ENCODE measurements at places on chromosomes 7 and 10.

DNA sequence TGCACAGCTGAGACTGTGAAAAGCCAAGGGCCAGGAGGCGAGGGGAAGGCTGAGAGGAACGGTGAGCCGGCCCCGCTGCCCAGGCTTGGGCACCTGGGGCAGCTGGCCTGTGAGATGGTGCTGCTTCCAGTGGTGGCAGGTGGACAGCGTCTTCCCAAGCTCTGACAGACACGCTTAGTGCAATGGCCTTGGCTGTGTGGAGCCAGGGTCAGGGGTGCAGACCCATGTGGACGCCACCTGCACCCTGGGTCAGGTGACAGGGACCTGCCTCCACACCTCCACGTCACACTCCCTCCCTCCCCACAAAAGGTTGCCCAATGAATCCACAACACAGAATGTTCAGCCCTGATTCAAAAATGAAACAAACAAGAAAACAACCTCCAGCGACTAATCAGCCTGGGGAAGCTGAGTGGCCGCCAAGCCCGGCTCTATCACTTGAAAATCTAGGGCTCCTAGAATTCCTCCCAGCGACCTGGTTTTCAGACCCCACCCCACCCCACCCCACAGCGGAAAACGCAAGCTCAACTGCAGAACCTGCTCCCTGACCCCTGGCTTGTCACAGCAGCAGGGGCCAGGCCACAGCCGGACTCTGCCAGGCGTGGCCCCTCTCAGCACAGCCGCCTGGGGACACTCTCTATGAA is 54.3 kb downstream of the PRKAG2 start:
- no peak for DNase-seq

GRCh38 chr10:32295027-32295426 is 51.9 kb downstream of the EPC1 start:
- no peak for DNase-seq

DNA sequence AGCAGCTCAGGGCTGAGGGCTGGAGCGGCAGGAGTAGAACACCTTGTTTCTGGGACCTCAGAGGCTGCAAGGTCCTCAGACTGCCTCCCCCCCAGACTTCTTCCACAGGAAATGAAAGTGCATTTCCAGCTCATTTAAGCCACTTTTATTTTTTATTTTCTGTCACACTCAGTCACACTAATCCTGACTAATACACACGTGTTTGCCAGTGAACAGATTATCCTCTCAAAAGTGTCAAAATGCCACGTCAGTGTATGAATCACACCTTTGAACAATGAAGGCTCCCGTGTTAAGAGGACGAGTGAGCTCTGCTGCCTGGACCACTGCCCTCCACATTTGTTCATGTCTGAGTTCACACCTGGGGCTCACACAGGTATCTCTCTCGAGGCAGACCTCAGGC is 488.5 kb downstream of the DNAJB6 start:
- no peak for DNase-seq

DNA sequence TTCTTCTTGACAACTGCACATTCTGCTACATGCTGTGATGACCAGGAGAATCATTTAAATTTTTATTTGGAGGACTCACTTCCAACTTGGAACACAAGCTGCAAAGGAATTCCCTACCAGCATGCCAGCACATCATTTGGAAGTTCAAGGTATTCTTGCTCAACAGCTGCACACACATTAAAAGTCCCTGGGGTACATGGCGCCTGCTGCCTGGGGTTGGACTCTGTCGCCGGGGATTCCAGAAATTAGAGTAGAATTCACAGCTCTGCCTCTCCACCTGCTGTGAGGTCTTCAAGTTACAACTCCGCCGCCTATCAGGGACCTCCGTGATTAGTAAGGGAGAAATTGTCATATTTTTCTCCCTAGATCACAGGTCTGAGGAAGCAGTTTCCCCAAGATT is 1.1 kb downstream of the ZNF32 start:
- no peak for DNase-seq

GRCh38 chr10:3139216-3139910 is 33.2 kb downstream of the PITRM1 start:
- DNase-seq = no peak

DNA sequence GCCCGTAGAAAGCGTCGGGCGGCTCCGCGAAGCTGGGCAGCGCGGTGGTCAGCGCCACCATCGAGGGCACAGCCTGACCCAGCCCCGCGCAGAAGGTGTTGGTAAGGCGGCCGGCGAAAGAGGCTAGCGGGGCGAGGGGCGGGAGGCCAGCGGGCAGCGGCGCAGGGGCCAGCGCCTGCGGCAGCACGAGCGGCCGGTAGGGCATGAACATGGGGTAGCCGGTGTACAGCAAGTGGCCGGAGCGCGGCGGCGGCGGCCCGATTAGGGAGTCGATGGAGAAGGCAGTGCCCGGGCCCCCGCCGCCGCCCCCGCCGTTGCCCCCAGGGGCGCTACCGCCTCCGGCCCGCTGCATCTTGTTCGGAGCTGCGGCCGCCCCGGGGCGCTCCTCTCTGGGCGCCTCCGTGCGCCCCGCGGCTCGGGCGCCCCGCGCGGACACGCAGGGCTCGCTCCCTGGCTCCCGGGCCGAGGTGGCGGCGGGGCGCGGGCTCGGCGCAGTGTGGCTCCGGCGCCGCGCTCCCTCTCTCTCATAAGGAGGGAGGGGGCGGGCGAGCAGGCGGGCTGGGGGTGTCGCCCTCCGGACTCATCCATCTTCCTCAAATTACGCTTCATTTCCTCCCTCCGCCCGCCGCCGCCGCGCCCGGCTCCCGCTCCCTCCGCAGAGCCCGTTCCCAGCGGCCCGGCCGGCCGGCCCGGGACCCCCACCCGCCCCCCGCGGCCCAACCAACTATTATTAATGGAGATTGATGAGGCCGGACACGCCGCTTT is at the start of gene GBX1:
Gene GBX1 (minus strand): TSS at position 498 of the 765 bp plus-strand sequence. CDS start 146 bp downstream, at position 352.
- no peak for DNase-seq

DNA sequence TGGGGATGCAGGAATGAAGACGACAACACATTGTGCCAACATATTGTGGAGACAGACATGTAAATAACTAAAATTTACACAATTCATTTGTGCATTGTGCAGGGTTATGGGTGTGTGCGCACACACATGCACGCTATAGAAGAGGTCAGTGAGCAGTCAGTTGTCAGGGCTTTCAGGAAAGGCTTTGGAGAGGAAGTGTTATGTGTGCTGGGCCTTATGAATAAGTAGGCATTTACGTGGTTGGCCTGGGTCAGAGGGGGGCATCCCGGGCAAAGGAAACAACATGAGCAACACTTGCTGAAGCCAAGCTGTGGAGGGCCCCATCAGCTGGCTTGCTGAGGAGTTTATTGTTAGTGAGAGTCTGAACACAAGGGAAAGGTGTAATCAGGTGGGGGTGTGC is 4.1 kb downstream of the PRXL2A start:
- DNase-seq = no peak

GRCh38 chr7:128801003-128801402 is 9.2 kb downstream of the CCDC136 start:
- no peak for DNase-seq

GRCh38 chr7:3951316-3952055 is 650.4 kb downstream of the SDK1 start:
- no peak for DNase-seq

DNA sequence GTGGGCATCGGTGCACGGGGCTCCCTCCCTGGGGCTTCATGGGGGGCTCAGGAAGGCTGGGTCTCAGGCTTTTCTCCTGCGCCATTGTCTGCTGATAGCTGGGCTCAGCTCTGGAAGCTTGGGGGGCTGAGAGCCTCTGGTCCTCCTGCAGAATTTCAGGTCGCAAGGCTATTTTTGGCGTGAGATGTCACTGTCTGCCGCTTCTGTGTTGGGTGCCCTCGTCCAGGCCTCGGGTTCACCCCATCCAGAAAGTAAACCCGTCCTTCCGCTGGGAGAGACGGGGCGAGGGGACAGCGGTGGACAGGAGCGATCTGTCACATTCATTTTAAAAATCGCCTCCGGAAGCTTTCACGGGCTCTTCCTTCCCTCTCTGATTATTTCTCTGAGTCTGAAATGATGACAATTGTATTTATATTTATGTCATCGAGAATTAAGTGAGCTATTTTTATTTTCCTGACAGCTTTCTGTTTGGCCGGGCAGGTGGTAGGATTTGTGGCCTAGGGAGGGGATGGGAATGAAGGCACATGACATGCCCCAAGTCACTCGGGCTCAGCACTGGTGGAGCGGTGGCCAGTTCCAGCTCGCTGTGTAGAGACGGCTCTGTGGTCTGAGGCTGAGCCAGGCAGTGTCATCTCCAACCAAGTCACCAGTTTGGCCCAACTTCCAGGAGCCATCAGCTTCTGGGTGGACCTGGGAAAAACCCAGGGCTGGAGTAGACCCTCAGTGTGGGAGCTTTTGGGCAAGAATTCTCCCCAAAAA is 40.7 kb upstream of the AP5Z1 start:
- DNase-seq = no peak

Data from naive thymus-derived CD4-positive, alpha-beta T cell (primary cell).